ENCODE measurements at places on chromosomes 5 and 9.

DNA sequence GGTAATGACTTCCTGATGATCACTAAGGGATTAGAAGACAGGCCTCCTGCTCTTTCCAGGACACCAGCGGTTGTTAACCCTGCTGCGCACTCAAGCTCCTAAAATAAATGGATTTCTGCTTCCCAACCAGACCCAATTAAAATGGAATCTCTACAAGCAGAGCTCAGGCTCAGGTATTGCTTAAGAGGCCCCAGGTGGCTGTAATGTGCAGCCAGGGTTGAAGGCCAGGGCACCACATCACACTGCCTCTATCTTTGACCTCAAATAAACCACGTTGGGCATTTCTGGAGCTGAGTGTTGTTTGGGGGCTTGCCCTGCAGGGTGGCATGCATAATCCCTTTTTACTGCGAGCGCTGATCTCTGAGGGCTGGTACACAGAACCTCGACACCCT, 108.0 kb downstream of the FBXO38 start:
- no peak for DNase-seq

- DNase-seq = no peak
Measured at GRCh38 chr9:15178631-15179030, 128.4 kb downstream of the TTC39B start.

DNA sequence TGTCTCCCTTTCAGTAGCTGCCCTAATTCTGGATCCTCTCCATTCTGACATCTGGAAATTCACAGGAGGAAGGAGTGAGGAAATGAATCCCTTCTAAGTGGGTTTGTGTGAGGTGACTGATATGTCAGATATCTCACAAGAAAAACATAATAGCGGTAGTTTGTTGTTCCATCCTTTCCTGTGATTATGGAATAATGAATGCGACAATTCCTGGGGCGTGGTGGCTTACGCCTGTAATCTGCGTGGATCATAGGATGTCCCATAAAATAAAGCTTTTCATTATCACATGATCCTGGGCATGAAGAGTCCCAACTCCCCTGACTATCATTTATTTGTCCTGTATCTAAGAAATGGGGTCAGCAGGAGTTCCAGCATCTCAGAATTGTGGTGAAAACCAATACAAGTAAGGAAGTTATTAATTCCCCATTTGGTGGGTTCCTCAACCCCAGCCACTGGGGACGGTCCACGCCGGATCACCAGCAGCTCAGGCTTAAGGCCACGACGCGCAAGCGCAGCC, 375 bp upstream of the C5orf24 start:
- no peak for DNase-seq

- DNase-seq = no peak
Measured at GRCh38 chr5:69033690-69034089, 60.1 kb upstream of the SLC30A5 start.

GRCh38 chr5:171984748-171985419, 21.6 kb downstream of the FBXW11 start:
- DNase-seq = no peak

DNA sequence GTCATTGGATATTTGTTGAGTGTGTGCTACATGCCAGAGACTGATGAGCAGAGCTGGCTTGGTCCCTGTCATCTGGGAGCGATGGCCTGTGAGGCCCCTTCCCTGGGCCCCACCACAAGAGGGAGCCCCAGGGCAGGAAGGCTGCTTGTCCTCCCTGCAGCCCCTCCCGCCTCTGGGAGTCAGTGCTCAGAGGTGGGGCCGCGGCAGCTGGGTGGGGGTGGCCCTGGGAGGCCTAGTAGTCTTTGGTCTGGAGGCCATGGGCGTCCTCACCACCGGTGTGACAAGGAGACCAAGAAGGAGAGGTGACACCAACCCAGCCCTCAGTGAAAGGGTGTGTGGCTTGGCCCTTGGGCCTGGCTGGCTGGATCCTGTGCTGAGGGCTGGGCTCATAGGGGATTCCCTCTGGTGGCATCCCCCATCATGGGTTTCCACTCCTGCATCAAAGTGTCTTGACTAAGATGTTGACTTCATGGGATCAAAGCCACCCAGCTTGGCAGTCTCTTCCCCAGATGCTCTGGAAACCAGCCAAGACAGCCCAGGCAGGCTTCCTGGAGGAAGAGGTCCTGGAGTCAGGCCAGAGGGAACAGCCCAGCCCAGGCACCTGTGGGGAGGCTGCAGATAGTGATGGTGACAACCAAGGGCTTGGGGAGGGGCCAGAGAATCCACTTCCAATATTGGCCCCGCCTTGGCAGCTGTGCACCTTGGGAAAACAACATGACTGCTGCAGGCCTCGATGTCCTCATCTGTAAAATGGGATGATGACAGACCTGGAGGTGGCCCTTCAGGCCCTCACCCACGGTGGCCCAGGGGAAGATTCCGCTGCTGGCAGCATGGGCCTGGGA, 166.7 kb downstream of the GAPVD1 start:
- DNase-seq = no peak

- no peak for DNase-seq
Measured at GRCh38 chr5:153504726-153505125, 14.3 kb downstream of the GRIA1 start.

DNA sequence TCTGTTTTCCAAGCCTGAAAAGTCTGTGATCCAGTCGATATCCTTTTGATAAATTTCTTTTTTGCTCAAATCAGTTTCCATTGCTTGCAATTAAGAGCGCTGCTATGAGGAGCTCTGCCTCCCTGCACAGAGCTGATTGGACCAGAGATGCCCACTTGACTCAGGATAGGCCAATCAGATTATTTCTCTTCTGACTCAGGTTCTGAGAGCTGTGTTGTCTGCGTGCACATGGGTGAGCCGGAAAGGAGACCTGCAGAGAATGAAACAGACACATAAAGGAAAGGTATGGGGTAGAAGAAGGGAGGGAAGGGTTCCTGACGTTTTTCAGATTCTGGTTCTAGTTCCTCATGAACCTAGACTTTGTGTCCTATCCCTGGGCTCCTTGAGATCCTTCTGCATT, 15.8 kb upstream of the FABP6 start:
- DNase-seq = no peak

DNA sequence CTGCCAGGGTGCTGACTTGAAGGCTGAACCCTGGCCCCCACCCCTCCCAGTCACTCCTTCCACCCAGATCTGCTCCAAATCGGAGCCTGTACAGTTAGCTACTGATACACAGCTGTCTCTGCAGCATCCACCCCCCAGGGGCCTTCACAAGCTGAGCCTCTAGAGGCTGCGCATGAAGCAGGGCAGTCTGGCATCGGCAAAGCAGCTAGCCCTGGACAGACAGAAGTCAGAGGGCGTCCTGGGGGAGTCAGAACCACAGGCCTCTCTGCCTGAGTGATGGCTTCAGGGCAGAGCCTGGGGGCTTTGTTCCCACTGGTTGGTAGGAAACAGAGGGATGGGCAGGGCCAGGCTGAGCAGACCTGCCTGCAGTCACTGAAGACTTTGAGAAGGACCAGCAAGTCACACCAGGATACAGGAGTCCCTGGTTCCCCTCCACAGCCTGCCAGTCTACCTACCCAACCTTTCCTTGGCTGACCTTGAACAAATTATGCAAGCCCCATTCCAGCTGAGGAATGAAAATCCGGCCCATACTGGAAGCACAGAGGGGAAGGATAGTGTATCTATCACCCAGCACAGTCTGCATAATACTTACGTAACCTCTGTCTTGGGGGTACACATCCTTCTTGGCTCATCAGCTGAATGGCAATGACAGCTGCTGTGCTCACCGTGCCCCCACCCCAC, 8.8 kb downstream of the VDAC1 start:
- DNase-seq = no peak

- no peak for DNase-seq
Measured at GRCh38 chr9:137448602-137448962, 7.4 kb upstream of the ENTPD8 start.

- no peak for DNase-seq
Measured at GRCh38 chr9:25302601-25303000, 375.6 kb downstream of the TUSC1 start.

- DNase-seq = no peak
Measured at GRCh38 chr5:106610041-106610440, 1060.7 kb downstream of the EFNA5 start.

DNA sequence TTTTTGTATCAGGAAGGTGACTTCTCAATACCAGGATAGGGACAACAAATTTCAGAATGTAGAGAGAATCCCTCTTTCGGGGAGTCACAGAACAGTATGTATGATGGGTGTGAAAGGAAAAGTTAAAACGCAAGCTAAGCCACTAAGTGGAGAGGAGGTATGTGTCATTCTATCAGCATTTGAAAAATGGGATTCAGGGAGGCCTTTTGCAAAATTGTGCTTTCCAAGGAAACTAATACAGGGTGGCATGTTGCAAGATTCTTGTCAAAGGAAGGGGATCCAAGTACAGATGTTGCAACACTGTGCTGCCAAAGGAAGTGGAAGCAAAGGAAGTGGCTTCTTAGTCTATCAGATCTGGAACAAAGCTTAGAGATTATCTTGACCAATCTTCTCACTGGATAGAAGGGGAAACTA, 12.6 kb upstream of the TNIP1 start:
- DNase-seq = no peak

GRCh38 chr9:36158122-36158521, 11.1 kb upstream of the CCIN start:
- no peak for DNase-seq

DNA sequence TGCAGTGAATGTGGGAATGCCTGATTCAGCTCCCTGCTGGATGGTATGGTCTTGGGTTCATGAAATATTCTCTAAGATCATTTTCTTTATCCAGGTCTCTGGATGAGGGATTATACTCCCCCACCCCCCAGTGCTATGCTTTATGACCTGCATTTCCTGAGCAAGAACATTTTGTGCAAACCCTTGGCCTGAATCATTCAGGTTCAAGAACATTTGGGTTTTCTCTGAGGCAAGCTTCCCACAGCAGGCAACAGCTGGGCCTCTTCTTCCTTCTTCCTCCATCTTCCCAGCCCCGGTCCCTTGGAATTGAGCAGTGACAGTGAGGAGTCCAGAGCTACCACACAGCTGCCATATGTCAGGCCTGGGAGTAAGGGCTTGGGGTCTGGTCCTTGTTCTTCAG, 58.6 kb upstream of the TNFSF15 start:
- DNase-seq = no peak

- DNase-seq = no peak
Measured at GRCh38 chr9:16811987-16812685, 58.3 kb downstream of the BNC2 start.

DNA sequence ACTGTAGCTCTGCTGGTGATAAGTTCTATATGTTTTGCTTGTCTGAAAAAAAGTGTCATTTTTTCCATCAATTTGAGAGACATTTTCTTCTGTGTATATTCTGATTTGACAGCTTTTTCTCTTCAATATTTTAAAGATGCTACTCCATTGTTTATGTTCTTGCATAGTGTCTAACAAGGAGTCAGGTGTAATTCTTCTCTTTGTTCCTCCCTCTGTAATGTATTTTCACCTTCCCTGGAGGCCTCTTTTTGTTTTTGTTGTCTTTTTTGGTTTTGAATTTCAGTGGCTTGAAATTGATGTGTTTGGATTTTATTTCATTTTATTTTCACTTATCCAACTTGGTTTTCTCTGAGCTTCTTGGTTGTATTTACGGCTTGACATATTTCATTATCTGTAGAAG, 75.8 kb downstream of the ADCY2 start:
- no peak for DNase-seq

DNA sequence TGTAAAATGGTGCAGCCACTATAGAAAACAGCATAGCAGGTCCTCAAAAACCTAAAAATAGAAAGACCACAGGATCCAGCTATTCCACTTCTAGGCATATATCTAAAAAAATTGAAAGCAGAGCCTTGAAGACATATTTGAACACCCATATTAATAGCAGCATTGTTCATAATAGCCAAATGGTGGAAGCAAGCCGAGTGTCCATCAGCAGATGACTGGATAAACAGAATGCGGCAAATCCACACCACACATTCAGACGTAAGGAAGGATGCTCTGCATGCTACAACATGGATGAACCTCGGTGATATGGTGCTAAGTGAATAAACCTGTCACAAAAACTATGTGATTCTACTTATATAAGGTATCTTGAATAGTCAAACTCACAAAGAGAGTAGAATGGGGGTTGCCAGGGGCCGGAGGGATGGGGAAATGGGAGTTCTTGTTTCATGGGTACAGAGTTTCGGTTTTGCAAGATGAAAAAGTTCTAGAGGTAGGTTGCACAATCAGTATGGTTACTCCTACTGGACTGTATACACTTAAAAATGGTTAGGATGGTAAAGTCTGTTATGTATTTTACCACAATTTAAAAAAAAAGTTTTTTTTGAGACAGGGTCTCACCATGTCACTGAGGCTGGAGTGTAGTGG, 17.1 kb upstream of the HSD17B3 start:
- DNase-seq = no peak

GRCh38 chr5:96096724-96097123, 135.1 kb upstream of the ELL2 start:
- no peak for DNase-seq

DNA sequence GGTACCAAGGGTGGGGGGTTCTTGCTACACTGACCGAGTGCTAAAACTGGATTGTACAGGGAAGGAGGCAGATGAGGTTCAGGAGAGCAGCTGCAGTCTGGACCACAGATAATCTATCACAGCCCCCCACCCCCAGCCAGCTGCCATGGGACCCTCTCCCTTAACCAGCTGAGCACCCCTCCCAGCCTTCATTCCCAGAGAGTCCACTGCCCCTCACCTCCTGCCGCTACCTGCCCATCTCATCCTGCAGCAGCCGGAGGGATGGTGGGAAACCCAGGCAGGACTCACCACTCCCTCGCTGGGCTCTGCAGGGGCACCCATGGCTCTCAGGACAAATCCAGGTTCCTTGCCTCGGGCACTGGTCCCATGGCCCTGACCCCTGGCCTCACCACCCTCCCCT, 66.7 kb downstream of the MRPL36 start:
- DNase-seq = no peak

- no peak for DNase-seq
Measured at GRCh38 chr5:126693806-126694205, 83.1 kb upstream of the LMNB1 start.

GRCh38 chr9:35448496-35448895, 41.4 kb upstream of the RUSC2 start:
- no peak for DNase-seq

DNA sequence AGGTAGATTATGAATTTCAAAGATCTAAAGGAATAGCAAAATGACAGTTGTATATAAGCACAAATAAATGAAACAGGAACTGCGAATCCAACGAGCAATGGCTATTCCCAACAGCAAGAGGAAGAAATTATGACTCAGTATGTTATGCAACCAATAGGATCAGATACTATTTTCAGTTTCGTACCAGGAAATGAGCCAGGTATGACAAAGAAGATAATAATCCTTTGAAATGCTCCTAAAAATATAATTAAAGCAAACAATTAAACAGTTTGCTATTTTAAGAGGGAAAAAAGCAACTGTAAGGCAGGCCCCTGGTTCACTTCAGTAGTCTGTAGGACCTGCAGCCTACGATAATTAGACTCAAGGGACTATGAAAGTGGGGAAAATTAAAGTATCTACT, 58.9 kb downstream of the AUH start:
- no peak for DNase-seq

DNA sequence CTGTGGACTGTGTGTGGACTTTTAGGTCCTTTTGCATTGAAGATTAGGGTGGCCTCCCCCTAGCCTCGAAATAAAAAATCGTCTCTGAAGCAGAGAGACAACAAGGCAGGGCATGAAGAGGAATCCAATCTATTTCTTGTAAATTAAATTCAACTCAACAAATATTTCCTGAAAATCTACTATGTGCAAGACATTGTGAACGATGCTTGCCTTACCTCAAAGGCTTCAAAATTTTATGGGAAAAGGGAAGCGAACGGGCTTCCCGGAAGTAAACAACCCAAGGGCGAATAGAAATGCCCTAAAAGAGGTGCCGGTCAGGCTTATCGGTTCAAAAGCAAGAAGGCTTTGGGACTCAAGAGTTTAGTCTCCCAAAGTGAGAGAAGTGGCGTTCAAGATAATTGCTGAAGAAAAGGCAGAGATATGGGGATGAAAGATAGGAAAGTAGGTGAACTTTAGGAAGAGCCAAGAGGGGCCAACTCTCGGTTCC, 525 bp downstream of the KIF24 start:
- DNase-seq = no peak

All from stimulated activated CD8-positive, alpha-beta memory T cell treated with anti-CD3 and anti-CD28 coated beads, Interleukin-4, amount 100 ng/mL, for 4 hours (primary cell).